Endodermal cell (in vitro differentiated cells): ENCODE measurements at places on chromosomes 3 and 15. TPM values are rescaled to one million over a fixed set of nuclear protein-coding genes. Genes with fewer than 3 reads are reported as not detected.

- no peak for DNase-seq
These were observed 20.5 kb downstream of the LPP start for GRCh38 chr3:188174317-188175044.

DNA sequence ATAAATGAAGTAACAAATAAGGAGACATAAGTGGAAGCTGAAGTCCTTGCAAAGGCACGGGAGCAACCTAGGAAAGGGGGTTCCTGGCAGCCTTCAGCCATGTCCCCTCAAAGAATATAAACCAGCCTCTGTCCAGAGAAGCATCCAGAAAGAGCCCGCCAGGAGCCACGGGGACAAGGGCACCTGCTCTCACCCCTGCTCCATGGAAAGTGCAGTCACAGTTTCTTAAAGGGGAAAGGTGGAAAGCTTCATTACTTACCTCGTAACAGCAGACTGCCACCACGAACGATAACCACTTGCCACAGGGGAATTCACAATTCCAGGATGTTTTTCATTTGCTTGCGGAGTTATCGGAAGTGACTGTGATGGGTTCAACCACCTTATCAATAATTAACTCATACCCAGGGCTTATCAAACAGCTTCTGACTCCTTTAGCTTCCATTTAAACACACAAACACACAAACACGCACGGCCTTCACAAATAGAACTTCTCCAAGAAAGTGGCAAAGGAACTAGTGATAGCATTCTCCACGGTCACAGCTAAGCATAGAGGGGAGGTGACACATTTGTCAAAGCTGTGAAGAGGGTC, 134.2 kb upstream of the IGF1R start:
- no peak for DNase-seq

The LRRN1 gene
- 216 and 222 TPM in 2 replicates for total RNA-seq

The IL5RA gene
- total RNA-seq: not detected in 3 replicates

DNA sequence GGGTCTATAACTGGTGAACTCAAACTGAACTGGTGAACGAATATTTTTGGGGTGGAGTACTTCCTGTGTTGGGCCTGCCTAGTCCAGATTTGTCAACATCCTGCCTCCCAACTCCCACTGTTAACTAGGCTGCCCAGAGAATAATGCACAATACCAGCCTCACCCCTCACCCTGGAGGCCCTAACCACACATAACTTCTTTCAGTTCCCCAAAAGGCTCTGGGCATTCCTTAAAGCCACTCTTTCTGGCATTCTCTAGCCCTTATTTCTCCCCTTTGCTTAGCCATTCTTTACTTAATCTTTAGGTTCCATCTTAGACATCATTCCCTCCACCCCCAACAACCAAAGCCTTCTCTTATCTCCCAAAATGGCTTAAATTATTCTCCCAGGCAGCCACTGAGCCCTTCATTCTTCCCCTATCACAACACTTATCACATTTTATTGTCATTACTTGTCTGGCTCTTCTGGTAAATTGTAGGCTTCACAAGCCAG, 9.1 kb upstream of the SEC11A start:
- no peak for DNase-seq

The TFDP2 gene
- total RNA-seq: 59.1 and 62.7 TPM in 2 replicates

DNA sequence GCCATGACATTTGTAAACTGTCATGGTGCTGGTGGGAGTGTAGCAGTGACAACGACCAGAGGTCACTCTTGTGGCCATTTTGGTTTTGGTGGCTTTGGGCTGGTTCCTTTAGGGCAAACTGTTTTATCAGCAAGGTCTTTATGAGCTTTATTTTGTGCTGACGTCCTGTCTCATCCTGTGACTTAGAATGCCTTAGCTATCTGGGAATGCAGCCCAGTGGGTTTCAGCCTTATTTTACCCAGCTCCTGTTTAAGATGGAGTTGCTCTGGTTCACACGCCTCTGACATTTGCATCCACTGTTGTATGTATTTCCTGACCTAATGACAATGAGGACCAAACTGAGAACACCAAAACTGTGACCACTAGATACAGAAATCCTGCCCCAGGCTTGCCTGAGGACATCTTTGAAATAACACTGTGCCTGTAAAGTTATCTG, 37.6 kb downstream of the RAB8B start:
- DNase-seq: no peak

- no peak for DNase-seq
These were observed 13.6 kb upstream of the GLCE start for GRCh38 chr15:69146724-69147435.

DNA sequence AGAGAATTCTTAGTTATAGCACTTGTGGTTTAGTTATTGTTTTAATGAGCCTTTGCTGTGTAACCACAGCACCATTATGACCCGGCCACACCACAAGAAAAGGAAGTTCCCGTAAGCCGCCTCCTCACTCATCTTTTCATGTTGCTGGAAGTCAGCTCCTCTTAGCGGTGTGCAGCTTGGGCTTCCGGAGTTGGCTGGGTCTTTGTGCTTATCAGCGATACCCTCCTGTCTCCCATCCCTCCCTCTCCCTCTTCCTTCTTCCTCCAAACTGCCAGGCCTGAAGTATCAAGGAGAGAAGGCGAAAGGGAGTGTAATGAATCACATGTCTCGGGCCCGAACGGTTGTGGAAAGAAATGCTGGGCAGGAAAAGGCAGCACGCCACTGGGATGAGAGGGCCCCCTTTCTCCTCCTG, 353.5 kb downstream of the MCTP2 start:
- no peak for DNase-seq

The PLOD2 gene
- total RNA-seq: 56.1 to 702 TPM (median 65.5 TPM) in 3 replicates

The SHC4 gene
- total RNA-seq: 0.23 to 0.58 TPM (median 0.56 TPM) in 3 replicates

DNA sequence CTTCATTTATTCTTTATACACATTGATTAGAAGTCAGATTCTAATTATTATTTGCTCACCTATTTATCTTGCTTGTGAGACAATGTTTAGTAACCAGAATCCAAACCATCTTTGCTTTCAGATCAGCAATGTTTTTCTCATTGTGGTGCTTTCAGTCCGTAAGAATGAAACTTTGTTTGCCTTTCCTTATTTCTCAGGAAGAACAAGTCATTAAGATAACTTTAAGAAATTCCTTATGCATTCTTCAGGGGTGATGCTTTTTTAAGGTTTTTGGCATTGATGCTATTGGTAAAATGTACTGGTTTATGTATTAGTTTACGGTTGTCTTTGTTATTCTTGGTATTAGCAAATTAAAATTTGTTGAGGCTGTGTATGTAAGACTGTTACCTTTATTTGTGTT, 120.8 kb upstream of the POU1F1 start:
- DNase-seq: no peak

DNA sequence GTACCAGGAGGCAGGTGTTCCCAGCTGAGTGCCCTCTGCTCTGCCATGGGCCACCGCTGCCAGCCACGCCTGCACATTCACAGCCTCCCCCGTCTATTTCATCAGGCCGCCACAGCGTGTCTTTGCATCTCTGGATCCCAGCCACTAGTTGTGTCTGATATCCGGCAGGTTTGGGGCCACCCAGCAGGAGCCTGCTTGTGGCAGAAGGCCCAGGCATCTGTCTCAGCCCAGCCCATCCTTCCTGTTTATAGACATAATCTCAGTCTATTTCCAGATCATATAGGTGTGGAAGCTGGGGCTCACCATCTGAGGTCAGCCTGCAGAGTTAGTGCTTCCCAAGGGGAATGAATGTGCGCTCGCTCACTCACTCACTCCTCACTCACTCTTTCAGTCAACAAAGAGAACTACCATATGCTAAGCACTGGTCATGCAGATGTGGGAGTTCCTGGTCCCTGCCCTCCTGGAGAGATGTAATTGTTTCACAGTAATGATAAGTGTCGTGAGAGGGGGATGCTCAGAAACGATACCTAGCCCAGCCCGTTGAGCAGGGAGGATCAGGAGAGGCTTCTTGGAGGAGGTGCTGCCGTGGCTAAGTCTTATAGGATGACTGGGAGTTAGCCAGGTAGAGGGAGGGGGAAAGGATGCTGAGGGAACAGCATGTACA, 60.6 kb downstream of the FGD5 start:
- peak; percentile 67 for DNase-seq

The TUBGCP5 gene
- total RNA-seq: 20.6 and 23.0 TPM in 2 replicates

The MME gene
- 24.6 and 31.9 TPM in 2 replicates for total RNA-seq

The ARMC8 gene
- total RNA-seq: 43.8 and 60.4 TPM in 2 replicates

GRCh38 chr3:111608383-111608782, 13.2 kb upstream of the ZBED2 start:
- no peak for DNase-seq

DNA sequence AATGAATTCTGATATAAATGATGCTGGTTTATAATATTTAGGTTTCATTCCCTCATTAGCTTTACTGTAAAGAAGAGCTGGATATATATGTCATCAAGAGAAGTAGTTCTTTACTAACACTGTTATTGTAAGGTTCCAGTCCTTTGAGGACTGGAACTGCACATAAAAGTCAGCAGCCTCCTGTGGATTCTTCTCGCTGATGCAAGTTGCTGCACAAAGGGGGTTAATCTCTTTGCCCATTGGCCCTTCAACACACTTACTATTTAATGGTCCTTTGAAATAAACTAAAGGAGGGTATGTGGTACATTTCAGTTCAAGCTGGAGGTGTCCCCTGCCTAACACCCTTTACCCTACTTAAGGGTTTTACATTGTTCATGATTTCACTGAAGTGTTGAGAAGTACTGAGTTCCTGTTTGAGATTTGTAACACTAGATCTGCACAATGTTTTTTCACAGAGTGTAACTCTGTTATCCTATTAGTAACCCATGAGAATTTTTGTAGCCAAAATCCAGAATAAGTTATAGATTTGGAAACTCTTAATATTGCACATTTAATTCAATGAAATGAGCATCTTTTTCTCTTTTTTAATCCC, 43.9 kb downstream of the NR2C2 start:
- no peak for DNase-seq

DNA sequence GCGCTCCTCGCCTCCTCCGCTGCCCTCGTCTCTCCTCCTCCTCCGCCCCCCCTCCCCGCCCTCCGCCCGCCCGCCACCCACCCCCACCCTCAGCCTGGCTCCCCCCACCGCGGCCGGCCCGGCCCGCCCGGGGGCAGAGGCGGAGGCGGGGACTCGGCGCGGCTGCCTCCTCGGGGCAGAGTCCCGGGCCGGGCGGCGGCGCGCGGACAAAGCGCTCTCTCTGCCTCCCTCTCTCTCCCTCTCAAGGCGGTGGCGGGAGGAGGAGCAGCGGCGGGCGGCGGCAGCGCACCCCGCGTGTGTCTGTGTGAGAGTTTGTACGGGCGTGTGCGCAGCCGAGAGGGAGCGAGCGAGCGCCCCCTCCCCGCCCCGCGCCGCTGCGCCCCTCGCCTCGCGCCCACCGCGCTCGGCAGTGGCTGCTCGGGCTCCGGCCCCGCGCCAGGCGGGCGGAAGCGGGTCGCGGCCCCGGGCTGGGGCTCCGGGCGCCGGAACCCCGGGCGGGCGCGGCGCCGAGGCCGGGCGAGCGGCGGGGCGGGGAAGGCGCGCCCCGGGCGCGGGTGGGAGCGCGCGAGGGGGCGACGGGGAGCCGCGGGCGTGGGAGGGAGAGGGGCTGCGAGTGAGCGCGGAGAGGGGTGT, at the start of gene IGF2BP2:
TSS of gene IGF2BP2 (minus strand) at position 37 of the 633 bp plus-strand sequence. CDS start 82 bp downstream, outside the sequence.
- DNase-seq: peak; percentile 92

DNA sequence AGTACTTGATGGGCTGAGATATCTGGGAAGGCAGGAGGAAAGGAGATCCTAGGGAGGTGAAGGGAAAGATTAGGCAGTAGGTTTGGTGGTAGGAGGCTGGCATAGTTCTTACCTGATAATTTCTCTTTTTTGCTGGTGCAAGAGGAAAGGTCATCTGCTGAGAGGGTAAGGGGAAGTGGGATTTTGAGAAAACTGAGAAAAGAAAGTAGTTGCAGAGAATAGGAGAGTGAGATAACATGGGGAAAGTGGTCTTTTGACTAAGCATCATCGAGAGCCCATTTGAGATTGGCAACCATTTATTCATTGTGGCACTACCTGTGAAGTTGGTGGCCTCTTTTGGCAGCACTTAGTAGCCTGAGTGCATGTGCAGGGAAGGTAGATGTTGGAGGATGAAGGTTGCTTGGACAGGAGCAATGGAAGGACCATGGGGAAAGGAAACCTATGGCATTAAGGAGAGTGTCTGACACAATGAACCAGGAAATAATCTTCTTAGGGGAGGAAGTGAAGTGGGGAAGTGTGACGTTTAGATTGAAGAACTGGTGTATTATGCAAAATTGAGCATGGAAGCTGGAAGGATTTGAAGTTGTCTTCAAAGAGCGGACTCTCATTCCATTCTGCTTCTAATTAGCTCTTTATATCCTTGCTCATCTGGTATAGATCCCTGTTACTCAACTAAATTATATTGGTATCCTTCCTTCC, 21.9 kb upstream of the USP13 start:
- DNase-seq: no peak

The RAB8B gene
- total RNA-seq: 26.8 and 28.8 TPM in 2 replicates

- DNase-seq: no peak
These were observed 22.4 kb upstream of the TM4SF19 start for GRCh38 chr3:196360586-196360985.

DNA sequence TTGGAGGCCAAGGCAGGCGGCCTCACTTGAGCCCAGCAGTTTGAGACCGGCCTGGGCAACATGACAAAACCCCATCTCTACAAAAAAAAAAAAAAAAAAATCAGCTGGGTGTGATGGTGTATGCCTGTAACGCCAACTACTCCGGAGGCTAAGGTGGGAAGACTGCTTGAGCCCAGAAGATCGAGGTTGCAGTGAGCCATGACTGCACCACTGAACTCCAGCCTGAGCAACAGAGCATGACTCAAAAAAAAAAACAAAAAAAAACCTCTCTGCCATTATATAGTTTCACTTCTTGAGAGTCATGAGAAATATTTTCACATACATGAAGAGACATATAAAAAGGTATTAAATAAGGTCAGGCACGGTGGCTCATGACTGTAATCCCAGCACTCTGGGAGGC, 45.9 kb upstream of the CP start:
- no peak for DNase-seq

- no peak for DNase-seq
These were observed 110.3 kb upstream of the ALDH1A3 start for GRCh38 chr15:100769043-100769974.

The HYAL1 gene
- total RNA-seq: 0.88 and 0.92 TPM in 2 replicates

DNA sequence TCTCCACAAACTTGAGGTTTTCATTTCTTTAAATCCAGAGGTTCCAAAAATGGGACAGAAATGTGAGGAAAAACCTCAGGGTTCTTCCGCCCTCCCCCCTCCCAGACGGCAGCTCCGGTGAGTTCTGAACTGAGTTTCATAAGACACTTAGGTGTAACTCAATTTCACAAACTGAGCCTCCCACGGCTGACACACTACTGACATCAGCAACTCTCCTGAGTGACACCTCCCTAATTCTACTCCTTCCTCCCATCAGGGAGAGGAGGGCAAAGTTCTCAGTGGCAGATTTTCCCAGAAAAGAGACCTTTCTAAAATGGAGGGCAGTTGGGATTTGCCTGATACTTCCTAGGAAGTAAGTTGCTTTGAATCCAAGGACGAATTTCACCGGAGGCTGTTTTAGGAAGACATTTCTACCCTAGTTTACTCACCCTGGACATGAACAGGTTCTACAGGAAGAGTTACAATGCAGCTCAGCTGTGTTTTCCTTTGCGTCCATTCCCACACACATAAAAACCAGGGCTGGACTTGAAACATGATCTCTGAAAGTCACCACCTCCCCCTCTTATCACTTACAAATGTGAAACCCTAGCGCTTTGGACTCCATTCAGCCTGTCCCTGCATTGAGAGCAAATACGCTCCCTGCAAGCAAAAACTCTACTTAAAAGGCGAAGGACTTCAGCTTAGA, 78.1 kb upstream of the LMOD3 start:
- no peak for DNase-seq

- DNase-seq: no peak
These were observed 56.8 kb upstream of the NEK10 start for GRCh38 chr3:27425896-27426565.

The GHRL gene
- 0.40 TPM in 1 of 3 replicates, not detected in the others for total RNA-seq

GRCh38 chr3:178320456-178321351, 215.5 kb upstream of the KCNMB2 start:
- DNase-seq: no peak

The C3orf20 gene
- total RNA-seq: not detected in 3 replicates
